ENCODE measurements at places on chromosomes 2 and 18.

DNA sequence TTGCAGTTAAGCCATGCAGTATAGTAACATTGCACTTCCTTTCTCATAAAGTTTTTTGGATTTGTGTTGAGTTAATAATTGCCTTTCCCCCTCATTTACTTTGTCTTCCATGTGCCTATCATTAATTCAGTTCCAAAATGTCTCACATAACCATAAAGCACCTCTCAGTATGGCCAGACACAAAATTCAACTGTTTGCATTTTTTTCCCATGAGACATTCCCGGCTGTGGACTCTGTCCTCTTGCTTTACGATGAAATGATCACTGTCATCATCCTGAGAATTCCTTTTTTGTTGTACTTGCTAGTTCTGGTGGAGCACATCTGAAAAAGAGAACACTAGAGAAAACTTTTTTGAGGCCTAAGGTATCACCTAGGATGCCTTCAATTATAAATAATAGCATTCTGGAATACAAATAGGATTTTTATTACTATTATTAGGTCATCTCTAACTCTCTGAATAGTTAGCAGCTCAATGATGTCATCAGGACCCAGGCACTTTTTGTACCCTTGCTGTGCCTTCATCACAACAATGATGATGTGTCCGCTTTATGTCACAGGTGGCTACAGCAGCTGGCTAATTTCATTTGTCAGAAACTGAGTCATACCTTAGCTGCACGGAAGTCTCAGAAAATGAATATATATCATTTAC is 8.5 kb upstream of the ATP8B1 start:
- no peak for DNase-seq

DNA sequence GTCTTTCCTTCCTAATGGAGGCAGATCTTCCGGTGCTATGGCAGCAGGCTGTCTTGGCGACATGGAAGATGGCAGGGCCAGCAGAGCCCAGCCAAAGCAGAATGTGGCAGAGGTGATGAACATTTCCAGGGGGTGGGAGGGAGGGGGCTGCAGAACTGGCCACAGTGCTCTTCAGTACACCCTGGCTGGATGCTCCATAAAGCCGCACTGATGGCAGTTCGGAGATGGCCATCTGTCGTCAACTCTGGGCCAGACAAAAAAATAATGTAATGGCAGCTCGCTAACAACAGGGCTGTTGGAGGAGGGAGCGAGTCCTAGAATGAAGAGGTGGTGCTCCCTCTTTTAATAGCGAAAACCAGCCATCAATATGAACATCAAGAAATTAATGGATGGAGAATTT is 271.0 kb downstream of the ZNF521 start:
- no peak for DNase-seq

DNA sequence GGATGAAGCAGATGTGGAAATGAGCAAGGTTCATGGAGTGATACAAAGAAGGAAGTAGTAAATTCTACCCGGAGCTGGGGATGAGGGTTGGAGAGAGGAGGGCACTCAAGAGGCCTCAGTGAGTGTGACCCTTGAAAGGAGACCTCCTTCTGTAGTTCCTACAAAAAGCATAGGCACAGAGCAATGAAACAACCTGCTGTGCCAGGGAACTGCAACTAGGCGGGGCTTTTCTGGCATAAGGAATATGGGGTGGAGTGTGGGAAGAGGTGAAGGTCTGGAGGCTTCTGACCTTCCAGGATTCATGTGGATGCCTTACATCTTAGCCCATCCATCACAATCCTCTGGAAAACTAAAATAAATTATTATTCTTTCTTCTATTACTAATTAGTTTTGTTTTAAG is 25.5 kb upstream of the PGAP1 start:
- no peak for DNase-seq

- DNase-seq, result no peak
These were observed 1435.7 kb downstream of the LRP1B start for GRCh38 chr2:140695155-140695554.

DNA sequence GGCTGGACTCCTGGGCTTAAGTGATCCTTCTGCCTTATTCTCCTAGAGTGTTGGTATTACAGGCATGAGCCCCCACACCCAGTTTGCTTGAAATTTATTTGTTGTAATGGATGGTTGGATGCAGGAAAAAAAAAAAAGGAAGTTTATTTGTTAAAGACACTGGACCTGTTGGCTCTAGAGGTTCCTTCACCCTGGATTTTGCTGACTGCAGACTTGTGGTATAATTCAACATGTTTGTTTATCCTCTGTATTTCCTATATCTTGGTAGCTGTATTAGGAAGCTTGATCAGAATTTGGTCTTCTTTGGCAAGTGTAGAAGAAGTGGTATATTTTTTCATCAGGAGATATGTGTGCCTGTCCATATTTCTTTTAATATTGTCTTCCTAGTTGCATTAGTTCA is 138.7 kb downstream of the LDLRAD4 start:
- no peak for DNase-seq

- no peak for DNase-seq
These were observed 146.2 kb downstream of the RBMS1 start for GRCh38 chr2:160347269-160347863.

DNA sequence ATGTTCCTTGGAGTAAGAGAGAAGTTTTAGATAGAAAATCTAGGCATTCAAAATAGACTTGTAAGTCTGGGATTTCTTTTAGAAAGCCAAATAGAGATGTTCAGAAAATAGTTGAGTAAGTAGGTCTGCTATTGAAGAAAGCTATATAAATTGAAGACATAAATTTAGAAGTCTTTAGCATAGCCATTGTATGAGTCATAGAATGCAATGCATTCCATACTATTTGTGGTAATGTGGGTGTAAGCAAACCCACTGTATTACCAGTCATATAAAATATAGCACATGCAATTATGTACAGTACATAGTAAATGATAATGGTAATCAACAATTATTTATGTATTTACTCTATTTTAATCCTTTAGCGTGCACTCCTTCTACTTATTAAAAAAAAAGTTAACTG is 14.1 kb downstream of the MC4R start:
- peak; percentile 36 for DNase-seq

DNA sequence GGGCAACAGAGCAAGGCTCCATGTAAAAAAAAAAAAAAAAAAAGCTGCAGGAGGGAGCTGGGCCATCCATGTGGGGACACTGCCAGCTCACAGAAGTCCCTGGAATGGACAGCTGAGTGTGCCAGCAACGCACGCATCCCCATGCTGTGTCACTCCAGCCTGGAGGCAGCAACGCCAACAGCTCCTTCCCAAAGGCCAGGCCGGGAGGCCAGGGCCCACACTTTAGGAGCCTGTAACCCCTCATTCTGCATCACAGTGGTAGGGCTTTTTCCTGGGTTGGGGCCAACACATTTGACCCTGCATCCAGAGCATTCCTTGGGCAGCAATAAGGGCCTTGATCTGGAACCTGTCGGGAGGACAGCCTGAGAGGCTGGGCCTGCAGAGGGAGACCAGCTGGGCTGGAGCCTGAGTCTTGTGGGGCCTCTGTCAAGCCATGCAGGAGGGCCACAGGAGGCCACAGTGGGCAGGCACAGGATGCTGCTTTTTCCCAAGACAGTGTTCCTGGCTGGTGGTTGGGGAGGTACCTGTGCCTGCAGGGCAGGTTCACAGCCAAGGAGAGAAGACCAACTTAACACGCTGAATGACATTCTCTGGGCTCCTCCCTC is 16.8 kb upstream of the KCNK3 start:
- no peak for DNase-seq

DNA sequence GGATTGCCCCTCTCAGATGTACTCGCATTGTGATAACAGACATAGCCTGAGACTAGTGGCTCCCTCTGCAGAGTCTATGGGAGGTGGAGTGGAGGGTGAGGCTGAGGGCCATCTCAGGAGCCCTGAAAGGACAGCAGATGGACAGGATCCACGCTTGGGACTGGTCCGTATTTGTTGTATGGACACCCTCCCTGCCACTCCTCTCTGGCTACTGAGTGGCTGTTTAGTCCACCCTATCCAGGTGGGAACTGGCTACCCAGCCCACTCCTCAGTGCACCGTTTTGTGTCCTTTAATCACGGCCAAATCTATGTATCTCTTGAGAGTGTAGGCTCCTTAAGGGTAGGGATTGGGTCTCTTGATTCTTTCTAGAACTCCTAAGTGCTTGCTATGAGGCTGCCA is 4.5 kb upstream of the GLI2 start:
- DNase-seq, result no peak

DNA sequence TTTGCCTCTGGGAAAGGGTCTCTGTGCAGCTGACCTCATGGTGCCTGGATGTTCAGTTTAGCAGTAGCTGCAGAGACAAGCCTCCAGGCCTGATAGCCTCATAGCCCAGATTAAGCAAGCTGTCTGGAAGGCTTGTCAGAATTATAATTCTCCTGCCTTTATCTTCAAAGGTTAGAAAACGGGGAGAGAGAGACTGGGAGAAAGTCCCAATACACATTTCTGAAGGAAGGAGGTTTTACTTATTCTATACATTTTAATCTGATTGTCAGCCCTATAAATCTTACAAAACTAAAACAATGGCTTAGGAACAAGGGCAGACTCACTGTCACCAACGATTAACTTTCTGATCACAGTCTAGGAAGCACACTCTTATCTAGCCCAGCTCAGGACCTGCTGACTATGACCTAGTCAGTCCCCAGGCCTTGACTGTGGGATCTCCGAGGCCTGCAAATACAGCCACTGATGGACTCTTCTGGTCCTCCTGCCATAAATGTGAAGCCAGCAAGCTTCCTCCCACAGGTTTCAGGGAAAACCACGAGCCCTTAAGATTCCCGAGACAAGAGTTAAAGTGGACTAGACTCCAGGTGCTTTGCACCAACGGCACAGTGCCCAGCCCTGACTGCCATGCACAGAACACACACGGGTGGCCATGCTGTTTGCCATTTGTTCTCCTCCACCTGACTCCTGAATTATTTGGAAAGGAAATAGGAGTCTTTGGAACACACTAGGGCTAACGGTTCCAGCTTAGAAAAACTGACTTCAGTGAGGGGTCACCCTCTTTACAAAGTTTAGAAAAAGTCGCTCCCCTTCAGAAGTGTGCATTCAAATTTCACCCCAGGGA is 111.4 kb upstream of the SMAD7 start:
- no peak for DNase-seq

DNA sequence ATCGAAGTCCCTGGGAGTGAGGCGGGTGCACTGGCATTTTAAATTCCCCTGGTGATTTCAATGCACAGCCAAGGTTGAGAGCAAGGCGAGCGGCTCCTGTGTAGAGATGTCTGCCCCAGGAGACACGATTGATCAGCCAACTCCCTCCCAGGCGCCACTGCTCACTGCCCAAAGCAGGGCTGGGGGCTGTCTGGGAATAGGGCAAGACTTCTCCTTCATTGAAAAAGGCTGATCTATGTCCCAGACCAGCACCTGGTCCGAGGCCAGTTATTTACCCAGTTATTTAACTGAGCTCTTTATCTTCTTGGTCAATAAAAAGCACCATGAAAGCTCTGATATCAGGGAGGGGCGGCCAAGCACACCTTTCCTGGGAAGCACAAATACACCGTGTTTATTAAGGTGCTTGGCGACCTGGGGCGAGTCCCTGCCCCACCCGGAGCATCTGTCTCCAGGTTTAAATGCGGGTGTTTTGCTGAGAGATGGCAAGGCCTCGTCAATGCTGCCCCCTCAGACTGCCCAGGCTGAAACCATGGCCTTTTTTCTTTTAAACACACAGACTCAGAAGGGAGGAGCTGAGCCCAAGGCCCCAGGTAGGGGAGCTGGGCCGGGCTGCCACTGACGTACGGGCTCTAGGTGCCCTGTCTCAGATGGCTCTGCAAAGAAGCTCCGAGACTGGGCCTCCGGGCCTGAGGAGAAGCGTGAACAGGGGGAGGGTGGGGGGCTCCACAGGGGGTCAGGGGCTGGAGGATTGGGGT is 73.9 kb upstream of the HPCAL1 start:
- no peak for DNase-seq
